ENCODE measurements at places on chromosomes 13 and 19.

- DNase-seq = no peak
These were observed 3.1 kb downstream of the MAST3 start for GRCh38 chr19:18100710-18101109.

DNA sequence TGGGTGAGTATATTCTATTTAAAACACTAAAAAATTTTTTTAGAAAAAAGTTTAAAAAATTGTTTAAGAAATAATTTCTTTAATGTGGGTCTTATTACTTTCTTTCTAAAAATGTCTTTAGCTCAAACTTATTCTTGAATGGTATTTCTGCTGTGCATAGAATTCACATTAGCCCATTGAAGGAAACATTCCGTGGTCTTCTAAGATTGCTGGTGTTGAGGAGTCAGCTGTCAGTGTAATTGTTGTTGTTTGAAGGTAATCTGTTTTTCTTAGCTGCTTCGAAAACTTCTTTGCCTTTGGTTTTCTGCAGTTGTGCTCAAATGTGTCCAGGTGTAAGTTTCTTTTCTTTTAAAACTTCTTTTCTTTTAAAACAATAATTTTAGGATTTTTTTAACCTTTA lies 85.4 kb upstream of the KLF12 start:
- no peak for DNase-seq

DNA sequence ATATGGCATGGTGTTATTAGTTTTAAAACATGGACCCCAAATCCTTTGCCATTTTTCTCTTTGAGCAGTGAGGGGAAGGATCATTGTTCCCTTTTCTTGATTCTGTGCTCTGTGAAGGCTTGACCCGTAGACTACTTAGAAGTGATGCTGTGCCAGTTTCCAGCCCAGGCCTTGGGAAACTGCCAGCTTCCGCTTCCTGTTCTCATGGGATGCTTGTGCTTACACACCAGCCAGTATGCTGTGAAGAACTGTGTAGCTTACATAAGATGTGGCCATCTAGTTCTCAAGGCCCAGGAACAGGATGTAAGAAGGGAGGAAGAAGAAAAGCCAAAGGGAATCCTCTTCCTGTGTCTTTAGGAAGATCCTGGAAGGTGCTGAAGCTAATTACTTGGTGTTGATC lies 180.9 kb downstream of the PCCA start:
- no peak for DNase-seq

DNA sequence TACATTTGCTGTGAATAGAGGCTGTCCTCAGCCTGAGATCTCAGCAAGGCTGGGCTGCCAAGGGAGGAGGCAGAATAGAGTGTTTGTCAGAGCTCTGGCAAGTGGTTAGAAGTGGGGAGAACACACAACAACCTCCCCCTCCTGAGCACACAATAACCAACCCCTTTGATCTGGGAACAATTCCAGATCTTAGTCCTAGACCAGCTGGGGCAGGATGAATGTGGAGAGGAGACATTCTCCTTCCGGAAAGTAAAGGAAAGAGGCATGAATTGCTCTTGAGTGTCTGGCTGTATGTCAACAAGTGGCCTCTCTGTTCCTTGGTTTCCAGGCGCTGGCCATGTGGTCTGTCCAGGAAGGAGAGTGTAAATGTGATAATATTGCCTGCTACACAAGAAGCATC lies 114.9 kb upstream of the TMTC4 start:
- no peak for DNase-seq

DNA sequence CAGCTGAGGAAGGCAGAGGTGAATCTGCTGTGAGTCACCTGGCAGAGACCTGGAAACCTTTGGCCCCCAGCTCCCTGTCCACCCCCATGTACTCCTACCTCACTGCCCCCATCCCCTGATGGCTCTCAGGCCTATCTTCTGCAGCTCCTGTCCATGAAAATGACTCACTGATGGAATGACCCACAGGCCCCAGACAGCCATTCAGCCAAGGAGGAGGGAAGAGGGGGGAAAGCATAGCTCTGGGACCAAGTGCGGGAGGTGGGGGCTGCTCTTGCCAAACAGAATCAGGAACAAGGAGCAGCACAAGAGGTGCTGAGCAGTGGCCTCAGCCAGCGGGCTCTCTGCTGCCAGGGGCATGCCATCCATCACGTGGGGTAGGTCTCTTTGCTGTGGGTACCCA lies 111.4 kb upstream of the C1QTNF9B start:
- DNase-seq = no peak

- DNase-seq = no peak
These were observed 25.6 kb upstream of the CABP5 start for GRCh38 chr19:48069435-48069834.

DNA sequence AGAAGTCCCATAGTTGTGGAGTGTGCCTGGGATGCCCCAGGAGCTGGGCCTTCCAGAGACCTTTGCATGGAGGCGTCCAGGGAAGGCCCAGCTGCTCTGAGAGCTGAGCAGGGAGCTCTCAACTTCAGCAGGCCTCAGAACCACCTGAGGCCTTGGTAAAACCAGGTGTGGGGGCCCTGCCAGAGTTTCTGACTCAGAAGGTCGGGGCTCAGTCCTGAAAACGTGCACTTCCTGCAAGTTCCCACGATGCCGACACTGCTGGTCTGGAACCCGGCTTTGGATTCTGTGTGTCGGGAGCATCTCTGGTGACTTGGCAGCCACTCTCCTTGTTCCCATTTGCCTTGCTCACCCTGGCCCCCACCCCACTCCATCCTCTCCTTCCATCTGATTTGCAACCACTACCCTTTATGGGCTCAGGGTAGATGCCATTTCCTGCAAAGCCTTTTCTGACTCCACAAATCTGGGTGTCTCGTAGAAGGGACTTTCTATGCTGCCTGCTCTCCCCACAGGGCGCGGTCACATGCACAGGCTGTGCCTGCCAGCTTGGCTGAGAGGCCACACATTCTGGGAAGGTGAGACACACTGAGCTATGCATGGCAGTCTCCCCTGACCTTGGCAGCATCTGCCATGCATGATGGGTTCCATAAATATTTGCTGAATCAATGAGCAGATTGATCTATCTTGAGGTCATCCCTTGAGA lies 244.7 kb downstream of the COL4A1 start:
- no peak for DNase-seq

Measured in progenitor cell of endocrine pancreas (in vitro differentiated cells).